ENCODE measurements at places on chromosomes 5 and 9.

- no peak for DNase-seq
Observed at GRCh38 chr9:11312966-11313365, 700.2 kb upstream of the PTPRD start.

DNA sequence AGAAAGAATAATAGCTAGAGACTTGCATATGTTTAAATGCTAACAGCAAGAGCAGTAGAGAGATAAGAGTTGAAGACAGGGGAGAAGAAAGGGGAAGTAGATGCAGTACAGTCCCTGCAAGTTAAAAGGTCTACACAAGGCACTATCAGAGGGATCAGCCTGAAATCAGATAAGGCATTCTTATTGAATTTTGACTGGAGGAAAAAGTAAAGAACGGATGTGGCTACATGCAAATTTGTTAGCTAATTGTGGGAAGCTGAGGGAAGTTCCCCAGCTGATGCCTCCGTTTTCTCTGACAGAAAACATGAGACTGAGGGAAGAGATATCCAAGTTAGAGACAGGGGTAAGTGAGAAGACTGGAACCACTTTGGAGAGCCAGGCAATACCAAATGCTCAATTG is 12.9 kb upstream of the RHOBTB3 start:
- DNase-seq: no peak

GRCh38 chr5:15786884-15787283 is 286.9 kb downstream of the FBXL7 start:
- no peak for DNase-seq

DNA sequence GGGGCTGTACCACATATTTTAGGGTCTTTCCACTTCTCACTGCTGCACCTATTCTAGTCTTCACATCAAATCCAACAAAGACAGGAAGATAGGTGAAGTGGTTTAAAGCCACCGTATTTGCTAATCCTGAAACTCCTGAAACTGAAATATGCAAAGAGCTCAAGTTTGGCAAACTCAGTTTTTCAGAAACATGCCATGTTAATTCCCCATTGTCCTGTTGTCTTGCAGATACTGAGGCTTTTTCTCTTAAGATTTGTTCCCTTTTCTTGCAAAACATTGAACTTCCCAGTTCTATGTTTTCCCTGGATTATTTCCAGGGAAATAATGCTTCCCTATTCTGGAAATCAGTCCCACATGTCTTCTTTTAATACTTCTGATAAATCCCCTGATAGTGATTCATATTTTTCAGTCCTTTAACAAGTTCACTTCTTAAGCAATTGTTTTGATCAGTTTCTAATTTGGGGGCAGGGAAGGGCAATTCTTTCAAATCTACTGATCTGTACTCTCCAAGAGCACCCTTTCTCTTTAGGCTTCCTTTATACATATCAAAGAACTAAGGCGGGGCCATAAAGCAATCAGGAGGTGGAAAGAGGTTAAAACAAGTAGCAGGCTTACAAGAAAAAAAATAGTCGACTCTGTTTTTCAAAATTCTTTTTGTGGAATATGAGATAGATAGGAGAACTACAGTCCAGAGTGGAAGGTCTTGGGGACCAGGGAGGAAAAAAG is 648.5 kb downstream of the BNC2 start:
- no peak for DNase-seq

- no peak for DNase-seq
Observed at GRCh38 chr5:74205767-74206578, 434.6 kb downstream of the ENC1 start.

- DNase-seq: no peak
Observed at GRCh38 chr5:72510610-72511181, 3.5 kb upstream of the ZNF366 start.

- no peak for DNase-seq
Observed at GRCh38 chr9:124411514-124412227, 3.6 kb downstream of the PSMB7 start.

GRCh38 chr9:123997665-123998277 is 13.8 kb upstream of the LHX2 start:
- DNase-seq: no peak

GRCh38 chr5:94288937-94289336 is 329.5 kb downstream of the KIAA0825 start:
- no peak for DNase-seq

DNA sequence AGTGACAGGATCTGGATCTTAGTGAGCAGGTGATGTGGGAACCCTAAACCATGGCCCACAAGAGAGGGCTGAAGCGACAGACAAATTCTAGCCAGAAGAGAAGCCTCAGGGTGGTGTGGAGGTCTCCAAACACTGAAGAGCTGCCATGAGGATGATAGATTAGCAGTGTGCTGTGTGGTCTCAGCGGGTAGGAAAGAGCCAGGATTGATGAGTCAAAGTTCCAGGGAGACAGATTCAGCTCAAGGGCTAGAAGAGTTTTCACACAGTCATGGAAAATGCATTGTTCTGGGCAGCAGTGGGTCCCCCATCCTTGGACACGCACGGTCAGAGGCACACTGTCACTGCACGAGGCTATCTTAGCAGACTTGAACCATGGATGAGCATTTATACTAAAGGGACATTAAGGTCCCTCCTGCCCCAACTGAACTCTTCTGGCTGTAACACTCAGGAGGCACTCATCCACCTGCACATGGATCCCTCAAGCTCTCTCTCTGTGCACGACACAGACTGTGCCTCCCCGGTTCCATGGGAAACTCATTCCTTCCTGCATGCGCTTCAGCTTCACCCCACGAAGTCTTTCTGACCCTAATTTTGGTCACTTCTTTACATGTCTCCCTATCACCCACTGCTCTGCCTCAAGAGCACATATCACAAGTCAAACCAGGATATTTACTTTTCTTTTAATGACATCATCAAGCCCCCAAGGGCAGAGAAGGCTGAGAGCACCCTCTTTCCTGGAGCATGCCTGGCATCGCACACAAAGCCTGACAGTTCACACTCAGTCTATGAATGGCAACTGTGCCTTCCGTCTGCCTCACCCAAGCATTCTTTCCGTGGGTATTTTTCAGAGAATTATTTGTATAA is 84.8 kb downstream of the TLE1 start:
- DNase-seq: no peak

GRCh38 chr9:114473447-114473801 is 31.8 kb downstream of the WHRN start:
- no peak for DNase-seq

- DNase-seq: no peak
Observed at GRCh38 chr5:159217236-159217635, 7.9 kb upstream of the RNF145 start.

GRCh38 chr5:174172152-174172551 is 126.6 kb downstream of the NSG2 start:
- DNase-seq: no peak

- no peak for DNase-seq
Observed at GRCh38 chr5:107807431-107807830, 136.7 kb upstream of the EFNA5 start.

DNA sequence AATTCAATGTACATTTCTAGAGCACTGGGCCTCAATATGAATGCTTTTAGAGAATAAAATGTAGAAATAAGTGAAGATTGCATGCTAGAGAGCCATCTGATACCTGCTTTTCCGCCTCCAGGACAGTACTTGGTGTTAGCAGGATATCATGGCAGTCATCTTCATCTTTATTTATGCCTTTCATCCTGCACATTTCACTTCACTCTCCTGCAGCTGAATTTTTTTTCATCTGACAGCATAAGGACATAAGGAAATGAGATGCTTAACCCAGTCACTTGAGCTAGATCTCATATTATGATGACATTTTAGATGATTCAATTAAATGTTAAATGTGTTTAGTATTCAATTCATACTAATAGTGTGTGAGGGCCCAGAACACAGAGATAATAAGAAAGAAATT is 162.6 kb downstream of the PARP8 start:
- no peak for DNase-seq

- no peak for DNase-seq
Observed at GRCh38 chr5:151618907-151619306, 27.8 kb upstream of the FAT2 start.

DNA sequence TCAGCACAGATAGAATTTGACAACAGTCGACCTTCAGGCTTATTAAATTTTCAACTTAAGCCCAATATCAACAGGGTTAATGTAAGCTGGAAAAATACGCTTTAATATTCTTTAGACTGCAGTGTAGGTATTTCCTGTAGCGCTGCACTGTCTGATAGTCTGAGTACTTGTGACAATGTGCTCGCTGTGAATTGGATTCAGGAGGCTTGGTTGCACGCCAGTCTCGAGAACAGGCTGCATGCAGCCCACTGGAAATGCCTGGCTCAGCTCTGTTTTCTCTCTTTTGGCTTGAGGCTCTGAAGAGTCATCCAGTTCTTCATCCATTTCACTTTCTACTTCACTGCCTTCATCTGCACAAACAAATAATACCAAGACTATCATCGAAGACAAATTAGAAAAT is 300.9 kb downstream of the RFX3 start:
- no peak for DNase-seq

GRCh38 chr5:94632024-94632423 is 13.6 kb downstream of the SLF1 start:
- DNase-seq: no peak

- no peak for DNase-seq
Observed at GRCh38 chr5:116652196-116652729, 77.6 kb upstream of the SEMA6A start.
